ENCODE measurements at places on chromosomes 3 and 15.
A peak's percentile ranks its signal among the peaks of the same experiment; 100 is the strongest.

DNA sequence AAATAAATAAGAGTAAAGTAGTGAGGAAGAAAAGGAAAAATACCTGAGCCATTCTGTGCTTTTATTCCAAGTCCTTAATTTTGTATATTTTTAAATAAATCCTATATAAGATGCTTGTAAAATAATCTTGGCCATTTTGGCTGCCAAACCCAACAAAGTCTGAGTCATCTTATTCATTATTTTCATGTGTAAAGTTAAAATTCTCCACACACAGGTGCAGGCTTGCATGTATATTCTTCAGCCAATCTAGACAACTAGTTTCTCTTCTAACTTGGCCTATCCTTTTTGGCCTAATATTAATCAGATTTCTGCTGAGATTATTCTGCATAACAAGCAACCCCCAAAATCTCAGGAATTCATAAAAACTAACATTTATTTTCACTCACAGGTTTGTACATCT lies 189.8 kb upstream of the ATP11B start:
- no peak for DNase-seq

DNA sequence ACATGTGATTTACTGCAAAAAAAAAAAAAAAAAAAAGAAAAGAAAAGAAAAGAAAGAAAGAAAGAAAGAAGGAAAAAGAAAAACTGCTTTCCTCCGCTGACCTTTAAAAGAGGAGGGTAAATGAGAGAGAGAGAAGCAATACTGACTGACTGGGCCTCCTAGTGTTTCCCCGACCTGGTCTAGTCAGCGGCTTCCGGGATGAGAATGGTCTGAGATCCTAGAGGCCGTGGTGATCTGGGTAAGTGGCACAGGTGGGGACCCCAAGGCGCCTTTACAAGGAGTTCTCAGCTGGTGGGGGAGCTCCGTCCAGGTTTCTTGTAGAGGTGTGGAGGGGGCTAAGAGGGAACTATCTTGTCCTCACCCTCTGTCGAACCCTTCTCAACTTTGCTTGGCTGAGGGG lies 223.1 kb downstream of the MEIS2 start:
- DNase-seq = no peak

- no peak for DNase-seq
Observed at GRCh38 chr3:135071483-135071882, 276.4 kb downstream of the EPHB1 start.

GRCh38 chr15:68821841-68822381 lies 1.2 kb upstream of the ANP32A start:
- DNase-seq = peak; percentile 13

- no peak for DNase-seq
Observed at GRCh38 chr3:122977746-122978466, 49.7 kb downstream of the SEMA5B start.

DNA sequence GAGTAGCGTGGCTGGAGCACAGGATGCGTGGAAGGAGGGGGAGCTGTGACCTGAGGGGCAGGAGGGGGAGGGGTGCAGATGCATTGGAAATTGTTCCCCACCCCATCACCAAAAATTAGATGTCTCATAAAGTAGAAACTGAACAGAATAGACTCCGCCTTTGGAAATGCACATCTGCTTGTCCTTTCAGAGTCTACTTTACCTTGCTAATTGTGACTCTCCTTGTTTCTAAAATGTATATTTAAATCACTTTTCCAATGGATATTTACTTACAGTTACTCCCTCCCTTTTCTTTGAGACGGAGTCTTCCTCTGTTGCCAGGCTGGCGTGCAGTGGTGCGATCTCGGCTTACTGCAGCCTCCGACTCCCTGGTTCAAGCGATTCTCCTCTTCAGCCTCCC lies 30.6 kb downstream of the SPG21 start:
- no peak for DNase-seq

DNA sequence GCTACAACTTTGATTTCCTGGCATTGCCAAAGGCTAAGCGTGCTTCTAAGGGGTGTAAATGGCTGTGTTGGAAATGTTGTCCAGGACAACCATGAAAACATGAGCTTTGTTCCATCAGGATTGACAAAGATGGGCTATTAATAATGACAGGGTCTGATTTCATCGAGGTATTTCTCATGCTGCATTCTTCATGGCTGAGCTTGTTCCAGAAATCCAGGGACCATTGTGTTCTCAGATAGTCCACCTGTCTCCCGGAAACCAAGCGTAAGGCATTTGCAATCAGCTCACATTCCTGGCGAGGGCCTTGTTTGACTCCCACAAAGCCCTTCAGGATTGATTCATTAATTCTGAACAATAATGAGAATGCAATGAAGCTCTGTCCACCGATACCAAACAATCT lies 111.3 kb downstream of the CD47 start:
- DNase-seq = no peak

- DNase-seq = no peak
Observed at GRCh38 chr3:12556314-12556689, 585 bp upstream of the MKRN2 start.

GRCh38 chr15:58066042-58066867 lies 744 bp upstream of the ALDH1A2 start:
- DNase-seq = no peak

DNA sequence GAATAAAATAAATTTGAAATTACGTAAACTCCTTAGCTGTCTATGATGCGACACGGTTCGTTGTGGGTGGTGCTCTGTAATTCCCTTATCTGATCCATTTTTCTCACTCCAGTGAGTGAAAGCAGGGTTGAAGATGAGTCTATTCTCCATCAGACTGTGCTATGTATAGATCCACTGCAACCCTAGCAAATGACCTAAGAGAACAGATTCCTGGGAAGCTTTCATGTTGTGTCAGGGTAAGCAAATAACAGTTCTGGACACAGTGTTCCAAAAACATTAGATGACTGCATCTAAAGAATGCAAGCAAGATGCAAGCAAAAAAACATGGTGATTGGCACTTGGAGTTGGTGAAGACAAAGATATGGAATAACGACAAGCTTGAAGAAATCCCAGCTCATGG lies 239.3 kb downstream of the SLC9A9 start:
- no peak for DNase-seq

DNA sequence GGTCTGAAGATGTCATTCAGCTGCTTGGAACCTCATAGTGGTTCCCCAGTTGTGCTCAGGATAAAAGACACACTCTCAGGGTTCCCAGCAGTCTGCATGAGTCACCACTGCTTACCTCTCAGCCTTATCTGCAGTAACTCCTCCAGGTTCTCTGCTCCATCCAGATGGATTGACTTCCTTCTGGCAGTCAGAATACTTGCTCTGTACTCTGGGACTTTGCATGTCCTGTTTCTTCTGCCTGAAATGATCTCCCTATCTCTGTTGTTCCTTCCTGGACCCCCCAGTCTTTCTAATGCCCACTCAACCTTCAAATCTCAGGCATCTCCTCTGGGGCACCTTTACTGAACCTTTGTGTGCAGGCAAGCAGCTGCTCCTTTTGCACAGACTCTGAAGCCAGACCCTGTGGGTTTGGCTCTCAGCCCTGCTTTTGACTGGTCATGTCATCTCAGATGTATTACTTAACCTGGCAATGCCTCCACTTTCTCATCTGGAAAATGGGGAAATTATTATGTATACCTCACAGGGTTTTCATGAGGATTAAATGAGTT lies 38.4 kb downstream of the ITPR1 start:
- DNase-seq = no peak

- no peak for DNase-seq
Observed at GRCh38 chr3:167163580-167163979, 216.5 kb downstream of the ZBBX start.

DNA sequence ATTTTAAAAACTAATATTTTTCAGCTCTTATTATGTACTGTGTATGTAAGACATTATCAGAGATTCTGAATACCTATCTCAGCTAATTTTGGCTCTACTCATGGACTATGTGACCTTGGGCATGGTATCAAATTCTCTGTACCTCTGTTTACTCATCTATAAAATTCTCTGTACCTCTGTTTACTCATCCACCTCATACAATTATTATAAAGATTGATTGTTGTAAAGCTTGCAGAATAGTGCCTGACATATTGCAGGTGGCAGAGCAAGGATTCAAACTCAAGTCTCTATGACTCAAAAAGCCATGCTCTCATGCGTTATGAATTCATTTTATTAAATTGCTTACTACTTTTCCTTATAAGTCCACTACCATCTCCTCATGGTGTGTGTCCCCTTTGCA lies 151.9 kb upstream of the ARL6 start:
- DNase-seq = no peak

DNA sequence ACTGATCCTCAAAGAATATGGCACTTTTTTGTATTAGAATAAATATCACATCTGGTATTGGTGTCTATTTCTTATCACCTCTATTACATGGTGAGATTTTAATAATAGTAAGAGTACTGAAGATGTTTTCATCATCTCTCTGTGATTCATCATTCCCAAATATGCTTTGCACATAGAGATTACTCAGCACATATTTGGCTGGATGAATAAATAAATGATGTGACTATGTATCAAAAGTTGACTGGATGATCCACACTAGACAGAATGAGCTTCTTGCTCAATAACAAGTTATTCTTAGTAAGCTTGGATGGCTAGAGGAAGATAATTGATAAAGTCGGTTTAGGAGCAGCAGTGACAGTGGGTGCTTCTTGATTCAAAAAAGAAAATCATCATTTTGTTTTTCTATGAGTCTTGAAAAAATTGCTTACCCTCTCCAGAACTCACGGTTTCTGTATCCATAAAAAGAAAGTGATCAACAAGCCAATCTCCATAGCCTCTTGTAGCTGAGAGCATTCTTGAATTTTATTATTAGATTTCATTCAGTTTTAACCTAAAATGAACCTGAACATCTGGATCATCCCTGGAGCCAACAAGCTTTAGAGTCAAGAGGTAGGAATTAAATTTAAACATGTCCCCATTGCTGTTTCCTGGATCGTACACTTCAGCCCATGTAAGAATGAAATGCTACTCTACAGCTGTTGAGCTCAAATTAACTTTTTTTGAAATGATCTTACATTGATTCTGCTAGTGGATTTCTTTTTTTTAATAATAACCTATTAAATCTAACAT lies 104.8 kb upstream of the OSTN start:
- DNase-seq = no peak
